LNCaP clone FGC (cell line): ENCODE measurements at places on chromosomes 13 and 19.

GRCh38 chr19:44202470-44202869 is 9.9 kb upstream of the ZNF227 start:
- no peak for DNase-seq

DNA sequence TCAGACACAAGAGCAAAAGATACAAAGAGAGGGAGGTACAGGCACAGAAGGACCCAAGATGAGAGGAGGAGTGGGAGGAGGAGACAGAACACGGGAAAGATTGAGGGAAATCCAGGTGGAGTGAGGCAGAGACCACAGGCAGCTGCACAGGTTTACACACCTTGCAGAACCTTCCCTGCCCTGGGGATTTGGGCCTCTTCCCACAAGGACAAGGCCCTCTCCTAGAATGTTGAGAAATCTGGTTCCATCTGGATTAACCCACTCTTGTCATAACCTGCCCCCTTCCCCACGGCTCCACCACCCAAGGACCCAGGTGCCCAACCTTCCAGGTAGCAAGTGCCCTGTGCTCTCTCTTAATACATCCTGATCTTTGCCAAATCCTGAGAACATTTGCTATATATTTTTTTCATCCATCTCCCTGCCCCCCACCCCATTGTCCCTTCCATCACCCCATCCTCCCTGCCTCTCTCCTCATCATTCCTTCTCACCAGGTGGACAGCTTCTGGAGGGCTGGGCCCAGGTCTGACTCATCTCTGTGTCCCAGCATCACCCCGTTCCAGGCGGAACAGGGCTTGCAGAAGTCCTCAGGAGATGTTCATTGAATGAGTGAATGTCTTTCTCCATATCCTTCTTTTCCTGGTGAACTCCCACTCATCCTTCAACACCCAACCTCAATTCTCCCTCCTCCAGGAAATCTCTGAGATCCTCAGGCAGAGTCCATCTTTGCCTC is 8.8 kb upstream of the KLK8 start:
- DNase-seq: no peak

GRCh38 chr13:92849381-92849780 is 377.2 kb upstream of the GPC6 start:
- no peak for DNase-seq

DNA sequence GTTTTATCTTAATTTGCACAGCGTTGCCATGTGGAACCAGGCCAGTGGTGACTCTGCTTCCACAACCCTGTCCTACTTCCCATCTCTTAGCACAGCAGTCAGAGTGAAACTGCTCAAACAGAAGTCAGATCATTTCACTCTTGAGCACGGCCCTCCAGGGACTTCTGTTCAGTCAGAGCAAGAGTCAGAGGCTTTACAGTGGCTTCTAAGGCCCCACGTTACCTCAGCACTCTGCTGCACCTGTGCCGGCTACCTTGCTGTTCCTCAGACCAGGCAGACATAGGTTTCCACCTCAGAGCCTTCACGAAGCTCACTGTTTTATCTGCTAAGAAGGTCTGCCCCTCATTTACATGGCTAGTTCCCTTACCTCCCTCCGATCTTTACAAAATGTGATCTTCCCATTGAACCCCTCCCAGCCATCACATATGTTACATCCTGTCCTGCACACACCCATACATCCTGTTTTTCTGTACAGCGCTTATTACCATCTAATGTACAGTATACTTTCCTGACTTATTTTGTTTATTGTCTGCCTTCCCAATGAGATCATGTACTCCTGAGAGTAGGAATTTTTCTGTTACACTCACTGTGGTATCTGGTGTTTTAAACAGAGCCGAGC is 41.6 kb downstream of the TM9SF2 start:
- DNase-seq: no peak

GRCh38 chr19:2097203-2097885 is 629 bp downstream of the IZUMO4 start:
- DNase-seq: no peak

DNA sequence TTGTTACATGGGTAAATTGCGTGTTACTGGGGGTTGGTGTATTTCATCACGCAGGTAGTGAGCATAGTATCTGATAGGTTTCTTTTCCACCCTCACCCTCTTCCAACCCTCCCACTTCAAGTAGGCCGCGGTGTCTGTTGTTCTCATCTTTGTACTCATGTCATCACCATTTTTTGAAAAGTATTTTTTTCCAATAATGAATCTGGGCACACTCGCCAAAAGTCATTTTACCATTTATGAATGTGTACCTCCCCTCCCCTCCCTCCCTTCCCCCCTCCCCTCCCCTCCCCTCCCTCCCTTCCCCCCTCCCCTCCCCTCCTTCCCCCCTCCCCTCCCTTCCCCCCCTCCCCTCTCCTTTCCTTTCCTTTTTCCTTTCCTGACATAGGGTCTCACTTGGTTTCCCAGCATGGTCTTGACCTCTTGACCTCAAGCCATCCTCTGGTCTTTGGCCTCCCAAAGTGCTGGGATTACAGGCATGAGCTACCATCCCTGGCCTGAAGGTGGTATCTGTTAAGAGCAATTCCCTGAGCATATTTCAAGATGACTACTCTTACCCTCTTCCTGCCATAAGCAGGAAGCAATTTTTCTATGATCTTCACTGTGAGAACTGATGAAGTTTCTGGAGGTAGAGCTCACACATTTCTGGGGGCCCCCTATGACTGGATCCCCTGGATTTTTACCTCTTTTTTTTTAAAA is 15.7 kb downstream of the ZNF627 start:
- no peak for DNase-seq
